ENCODE measurements at places on chromosomes 3 and 15.

GRCh38 chr15:68704496-68705021 lies 116.1 kb downstream of the ANP32A start:
- DNase-seq: no peak

DNA sequence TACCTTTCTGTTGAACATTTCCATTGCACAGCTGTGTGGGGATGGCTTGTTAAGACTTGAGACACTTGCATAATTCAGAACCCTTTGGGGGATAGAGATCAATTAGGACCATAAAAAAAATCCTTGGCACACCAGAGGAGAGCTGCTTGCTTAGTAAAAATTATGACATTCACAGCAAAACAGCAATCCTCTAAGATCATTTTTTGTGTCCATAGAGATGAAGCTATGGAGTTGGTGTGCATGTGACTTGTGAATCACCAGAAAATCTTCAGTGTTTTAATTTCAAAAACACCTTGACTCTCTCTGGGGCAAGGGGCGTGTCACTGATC lies 7.7 kb downstream of the COL8A1 start:
- no peak for DNase-seq

DNA sequence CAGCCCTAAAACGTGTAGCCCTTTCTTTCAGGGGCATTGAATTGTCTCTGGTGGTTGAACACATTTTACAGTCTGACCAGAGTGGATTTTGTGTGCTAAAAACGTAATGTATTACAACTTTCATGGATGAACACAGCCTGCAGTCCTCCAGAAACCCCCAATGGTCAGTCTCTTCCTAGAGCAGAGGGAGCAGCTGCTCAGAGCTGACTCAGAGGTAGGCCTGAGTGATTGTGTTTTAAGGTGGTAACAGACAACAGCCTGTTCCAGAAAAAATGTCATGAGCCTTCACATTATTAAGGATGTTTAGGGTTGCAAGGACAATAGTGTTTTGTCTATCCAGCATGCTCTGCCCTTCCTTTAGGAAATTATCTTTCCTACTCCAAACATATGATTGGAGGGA lies 34.5 kb upstream of the CTNNB1 start:
- no peak for DNase-seq

GRCh38 chr3:98567666-98568270 lies 25.6 kb downstream of the CPOX start:
- no peak for DNase-seq

- DNase-seq: no peak
Observed at GRCh38 chr3:88678747-88679146, 428.7 kb upstream of the EPHA3 start.

DNA sequence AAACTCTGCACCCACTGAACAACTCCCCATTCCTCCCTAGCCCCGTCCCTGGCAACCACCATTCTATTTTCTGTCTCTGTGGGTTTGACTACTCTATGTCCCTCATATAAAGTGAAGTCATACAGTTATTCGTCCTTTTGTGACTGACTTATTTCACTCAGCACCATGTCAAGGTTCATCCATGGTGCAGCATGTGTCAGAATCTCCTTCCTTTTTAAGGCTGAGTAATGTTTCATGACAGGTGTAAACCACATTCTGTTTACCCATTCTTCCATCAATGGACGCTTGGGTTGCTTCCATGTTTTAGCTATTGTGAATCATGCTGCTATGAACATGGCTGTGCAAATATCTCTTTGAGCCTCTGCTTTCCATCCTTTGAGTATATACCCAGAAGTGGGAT lies 192.3 kb upstream of the NSMCE3 start:
- no peak for DNase-seq

DNA sequence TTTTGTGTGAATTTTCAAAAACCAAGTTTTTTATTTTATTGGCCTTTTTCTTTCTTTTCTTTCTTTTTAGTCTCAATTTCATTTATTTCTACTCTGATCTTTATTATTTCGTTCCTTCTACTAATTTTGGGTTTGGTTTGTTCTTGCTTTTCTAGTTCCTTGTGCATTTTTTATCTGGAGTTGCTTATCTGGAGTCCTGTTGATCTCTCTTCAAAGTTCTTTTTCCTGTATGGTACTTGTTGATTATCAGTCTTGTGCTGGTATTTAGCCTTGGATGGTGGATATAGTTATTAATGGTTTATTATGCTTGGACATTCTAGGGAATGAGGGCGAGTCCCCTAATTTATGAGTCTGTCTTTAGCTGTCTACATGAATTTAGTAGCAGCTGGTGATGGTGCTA lies 64.7 kb downstream of the LARS2 start:
- no peak for DNase-seq

- DNase-seq: no peak
Observed at GRCh38 chr3:3772920-3773319, 26.3 kb upstream of the LRRN1 start.

- no peak for DNase-seq
Observed at GRCh38 chr3:152176998-152177397, 91.7 kb upstream of the MBNL1 start.

GRCh38 chr3:134486577-134487041 lies 752 bp downstream of the CEP63 start:
- DNase-seq: no peak

GRCh38 chr3:148150141-148150540 lies 547.6 kb upstream of the AGTR1 start:
- no peak for DNase-seq

DNA sequence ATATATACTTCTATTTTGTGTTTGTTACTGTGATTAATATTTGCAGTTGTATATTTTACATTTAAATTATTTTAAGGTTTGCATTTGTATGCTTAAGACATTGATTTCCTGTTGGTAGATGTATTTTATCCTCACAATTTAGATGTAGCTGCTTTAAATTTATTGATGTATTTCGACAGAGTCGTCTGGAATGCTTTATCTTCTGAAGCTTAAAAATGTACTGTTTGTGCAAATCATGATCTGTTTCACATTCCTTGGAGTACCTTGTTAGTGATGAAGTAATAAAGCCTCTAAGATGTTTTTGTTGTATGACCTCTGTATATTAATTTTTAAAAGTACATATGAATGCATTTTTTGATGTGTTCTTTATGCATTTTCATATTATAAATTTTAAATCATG lies 1.9 kb downstream of the CHD2 start:
- DNase-seq: no peak

GRCh38 chr15:60480888-60481287 lies 1.9 kb upstream of the ICE2 start:
- no peak for DNase-seq

DNA sequence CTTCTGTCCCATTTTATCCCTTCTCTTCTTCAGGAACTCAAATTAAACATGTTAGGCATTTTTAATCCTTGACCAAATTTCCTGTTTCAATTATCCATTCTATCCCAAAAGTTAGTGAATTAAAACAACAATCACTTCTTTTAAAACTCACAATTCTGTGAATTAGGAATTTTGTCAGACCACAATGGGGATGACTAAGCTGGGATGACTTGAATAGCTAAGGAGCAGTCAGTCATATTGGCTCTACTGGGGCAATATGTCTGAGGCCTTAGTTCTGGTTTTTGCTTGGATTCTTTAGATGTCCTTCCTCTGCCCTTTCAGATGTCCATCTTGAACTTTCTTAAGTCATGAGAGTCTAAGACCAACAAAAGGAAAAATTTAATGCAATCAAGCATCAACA lies 178.2 kb upstream of the TGFBR2 start:
- peak; percentile 74 for DNase-seq

GRCh38 chr15:70258369-70259027 lies 160.8 kb upstream of the TLE3 start:
- DNase-seq: no peak

GRCh38 chr15:70072479-70072878 lies 25.2 kb downstream of the TLE3 start:
- DNase-seq: no peak

DNA sequence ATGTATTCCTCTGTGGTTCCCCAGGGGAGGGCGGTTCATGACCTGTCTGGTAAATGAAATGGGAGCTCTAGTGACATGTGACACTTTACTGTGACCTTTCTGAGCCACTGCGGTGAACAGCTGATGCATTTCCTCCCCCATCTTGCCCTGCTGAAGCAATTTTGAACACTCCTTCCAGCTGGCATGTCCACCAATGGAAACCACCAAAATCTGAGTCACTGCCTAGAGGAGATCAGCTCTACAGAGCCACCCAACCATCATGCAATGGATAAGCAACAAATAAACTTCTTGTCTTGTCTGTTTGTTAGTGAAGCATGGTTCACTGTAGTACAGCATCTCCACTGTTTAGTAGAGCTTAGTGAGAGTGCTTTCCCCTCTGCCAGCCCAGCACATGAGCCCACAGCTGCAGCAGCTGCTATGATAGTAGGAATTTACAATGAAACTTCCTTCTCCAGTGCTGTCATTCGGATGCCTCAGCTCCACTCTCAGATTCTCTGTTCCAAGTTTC lies 479.4 kb downstream of the NTRK3 start:
- peak; percentile 57 for DNase-seq

- DNase-seq: no peak
Observed at GRCh38 chr3:30113906-30114305, 492.5 kb upstream of the TGFBR2 start.

- no peak for DNase-seq
Observed at GRCh38 chr3:115169808-115170207, 22.7 kb upstream of the ZBTB20 start.

DNA sequence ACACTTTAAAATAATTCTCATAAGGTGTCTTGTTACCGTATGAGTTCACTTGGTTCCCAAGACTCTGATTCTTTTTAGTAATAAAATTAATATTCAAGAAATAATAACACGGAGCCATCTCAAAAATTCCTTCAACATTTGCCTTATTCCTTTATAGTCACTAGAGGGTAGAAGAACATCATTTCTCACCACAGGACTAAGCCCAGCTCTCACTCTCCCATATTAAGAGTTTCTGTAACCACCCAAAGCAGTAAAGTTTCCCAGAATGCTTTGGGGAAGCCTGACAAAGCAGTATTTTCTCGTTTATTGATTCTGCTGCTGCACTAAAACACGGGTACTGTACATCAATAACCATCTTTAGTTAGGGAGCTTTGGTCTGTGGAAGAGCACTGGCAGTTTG lies 114.9 kb downstream of the MCTP2 start:
- DNase-seq: no peak

- DNase-seq: no peak
Observed at GRCh38 chr3:98750276-98750919, 12.7 kb upstream of the ST3GAL6 start.

DNA sequence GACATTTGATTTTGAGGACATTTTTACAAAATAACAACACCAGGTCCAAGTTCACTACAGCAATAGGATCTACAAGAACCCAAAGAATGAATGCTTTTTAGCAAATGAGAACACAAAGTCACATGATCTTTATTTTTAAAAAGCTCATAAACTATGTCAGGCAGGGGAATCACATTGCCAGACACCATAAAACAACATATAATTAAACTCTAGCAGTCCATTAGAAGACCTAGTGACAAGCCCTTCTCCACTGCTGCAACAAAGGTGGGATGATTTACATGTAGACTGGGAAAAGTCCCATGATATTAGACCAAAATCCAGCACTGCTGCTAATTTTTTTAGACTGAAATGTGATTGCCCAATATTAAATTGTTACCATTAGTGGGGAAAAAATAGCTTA lies 92.6 kb downstream of the FHIT start:
- DNase-seq: no peak

DNA sequence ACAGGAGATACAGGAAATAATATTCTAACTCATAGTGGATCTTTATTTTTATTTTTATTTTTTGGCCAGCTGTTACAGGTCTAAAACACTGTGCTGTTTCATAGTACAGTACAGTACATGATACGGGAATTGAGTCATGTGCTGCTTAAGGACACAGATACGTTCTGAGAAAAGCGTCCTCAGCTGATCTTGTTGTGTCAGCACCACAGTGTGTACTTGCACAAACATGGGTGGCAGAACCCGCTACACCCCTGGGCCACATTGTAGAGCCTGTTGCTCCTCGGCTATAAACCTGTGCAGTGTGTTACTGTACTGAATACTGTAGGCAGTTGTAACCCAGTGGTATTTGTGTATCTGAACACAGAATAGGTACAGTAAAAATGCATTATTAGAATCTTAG lies 183.4 kb downstream of the OR4M2 start:
- DNase-seq: no peak

- no peak for DNase-seq
Observed at GRCh38 chr15:67116742-67117141, 51.3 kb downstream of the SMAD3 start.

DNA sequence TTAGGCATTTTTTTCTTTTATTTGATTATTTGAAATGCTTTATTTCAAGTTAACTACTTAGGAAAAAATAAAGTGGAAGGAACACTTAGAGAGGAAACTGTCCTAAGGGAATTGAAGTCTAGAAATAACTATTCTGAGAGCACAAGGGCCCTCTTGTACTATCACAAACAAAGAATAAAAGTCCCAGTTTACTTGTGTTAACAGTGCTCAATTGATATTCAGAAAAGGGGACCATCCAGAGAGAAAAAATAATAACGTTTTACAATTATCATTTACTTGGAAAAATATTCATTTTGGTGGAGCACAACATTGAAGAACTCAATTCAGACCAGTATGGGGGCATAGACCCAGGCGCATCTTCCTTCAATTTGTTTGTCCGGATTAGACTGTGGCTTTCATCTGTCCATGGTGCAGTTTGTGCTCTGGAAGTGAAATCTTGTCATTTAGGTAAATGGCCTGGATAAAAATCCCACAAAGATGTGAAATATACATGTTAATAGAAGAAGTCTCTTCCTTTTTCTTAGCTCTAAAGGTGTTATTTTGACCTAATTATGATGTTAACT lies 54.5 kb upstream of the SAMMSON start:
- no peak for DNase-seq

- DNase-seq: no peak
Observed at GRCh38 chr15:101332061-101332467, 37.0 kb upstream of the SNRPA1 start.

- no peak for DNase-seq
Observed at GRCh38 chr3:70603103-70603502, 290.7 kb upstream of the MDFIC2 start.

DNA sequence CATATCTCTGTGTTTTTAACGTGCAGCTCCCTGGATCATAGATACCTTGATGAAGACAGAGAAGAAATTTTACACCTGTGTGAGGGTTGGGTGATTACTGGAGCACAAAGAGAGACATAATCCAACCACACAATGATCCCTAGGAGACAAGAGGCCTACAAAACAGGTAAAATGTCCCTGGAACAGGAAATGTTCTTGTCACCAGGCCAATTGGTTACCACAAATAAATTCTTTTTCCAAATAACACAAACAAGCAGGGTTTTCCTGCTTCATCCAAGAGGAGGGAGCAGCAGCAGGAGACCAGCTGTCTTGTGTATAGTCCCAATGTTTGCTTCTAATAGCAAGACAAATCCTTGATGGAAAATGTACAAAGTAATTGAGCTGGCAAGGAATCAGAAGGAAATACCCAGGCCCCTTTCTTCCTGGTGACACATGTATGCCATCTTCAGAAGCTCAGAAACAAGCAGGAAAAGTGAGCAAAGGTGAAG lies 1.4 kb downstream of the MGLL start:
- DNase-seq: no peak

- no peak for DNase-seq
Observed at GRCh38 chr3:9033867-9034266, 70.6 kb upstream of the RAD18 start.
